Type B pancreatic cell (in vitro differentiated cells): ENCODE measurements at places on chromosomes 7 and 10.

DNA sequence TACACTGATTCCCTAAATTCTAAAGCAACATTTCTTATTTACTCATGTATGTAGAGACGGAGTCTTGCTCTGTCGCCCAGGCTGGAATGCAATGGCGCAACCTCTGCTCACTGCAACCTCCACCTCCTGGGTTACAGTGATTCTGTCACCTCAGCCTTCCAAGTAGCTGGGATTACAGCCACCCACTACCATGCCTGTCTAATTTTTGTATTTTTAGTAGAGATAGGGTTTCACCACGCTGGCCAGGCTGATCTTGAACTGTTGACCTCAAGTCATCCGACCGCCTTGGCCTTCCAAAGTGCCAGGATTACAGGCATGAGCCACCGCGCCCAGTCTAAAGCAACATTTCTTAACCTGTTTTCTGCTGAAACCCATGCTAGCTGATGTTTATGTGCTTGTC lies 227.6 kb upstream of the PLXDC2 start:
- no peak for DNase-seq

- no peak for DNase-seq
These were observed 869 bp upstream of the LOXL4 start for GRCh38 chr10:98268694-98269431.

DNA sequence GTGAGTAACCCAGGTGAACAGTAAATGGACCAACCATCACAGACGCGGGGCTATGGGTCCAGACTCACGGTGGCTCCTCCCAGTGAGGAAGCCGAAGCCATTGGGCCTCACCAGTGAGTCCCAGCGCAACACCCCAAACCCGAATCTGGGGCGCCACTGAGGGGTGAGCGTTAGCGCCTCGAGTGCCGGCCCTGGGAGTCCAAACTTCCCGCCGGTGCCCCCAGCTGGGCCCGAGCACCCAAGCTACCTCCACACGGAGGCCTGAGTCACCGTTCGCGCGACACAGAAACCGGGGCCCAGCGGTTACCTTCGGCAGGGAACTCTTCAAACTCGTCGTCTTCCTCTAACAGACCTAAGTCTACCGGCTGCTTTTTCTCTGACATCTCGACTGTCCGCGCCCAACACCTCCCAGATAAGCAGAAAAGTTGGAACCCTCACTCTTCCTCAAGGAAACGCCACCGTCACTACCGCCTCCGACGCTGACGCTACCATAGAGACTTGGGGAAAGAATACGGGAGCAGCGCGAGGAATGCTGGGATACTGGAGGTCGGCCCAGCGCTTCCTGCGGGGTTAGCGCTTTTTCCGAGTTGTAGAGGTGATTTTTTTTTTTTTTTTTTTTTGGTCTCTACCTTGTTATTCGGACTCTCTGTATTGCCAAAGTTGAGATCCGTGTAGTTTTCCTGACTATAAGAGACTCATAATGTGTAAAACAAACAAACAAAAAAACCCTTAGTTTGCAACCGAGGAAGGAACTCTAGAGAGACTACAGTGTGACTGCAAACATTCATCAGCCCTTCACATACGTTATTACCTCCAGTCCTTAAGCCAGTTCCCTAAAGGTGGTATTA lies at the start of gene SEM1:
SEM1 (minus strand) TSS at position 466 of the 848 bp plus-strand sequence; CDS start at position 383, 83 bp downstream.
- DNase-seq: peak; percentile 75

DNA sequence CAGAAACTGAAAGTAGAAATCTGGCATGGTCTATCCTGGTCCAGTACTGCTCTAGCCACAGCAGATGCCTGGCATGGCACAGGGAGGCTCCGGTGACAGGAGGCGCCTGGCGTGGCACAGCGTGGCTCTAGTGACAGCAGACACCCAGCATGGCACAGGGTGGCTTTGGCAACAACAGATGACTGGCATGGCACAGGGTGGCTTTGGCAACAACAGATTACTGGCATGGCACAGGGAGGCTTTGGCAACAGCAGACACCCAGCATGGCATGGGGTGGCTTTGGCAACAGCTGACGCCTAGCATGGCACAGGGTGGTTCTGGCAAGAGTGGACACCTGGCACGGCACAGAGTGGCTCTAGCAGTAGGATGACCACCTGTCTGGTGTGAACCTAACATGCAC lies 480.5 kb upstream of the FOXK1 start:
- DNase-seq: no peak

DNA sequence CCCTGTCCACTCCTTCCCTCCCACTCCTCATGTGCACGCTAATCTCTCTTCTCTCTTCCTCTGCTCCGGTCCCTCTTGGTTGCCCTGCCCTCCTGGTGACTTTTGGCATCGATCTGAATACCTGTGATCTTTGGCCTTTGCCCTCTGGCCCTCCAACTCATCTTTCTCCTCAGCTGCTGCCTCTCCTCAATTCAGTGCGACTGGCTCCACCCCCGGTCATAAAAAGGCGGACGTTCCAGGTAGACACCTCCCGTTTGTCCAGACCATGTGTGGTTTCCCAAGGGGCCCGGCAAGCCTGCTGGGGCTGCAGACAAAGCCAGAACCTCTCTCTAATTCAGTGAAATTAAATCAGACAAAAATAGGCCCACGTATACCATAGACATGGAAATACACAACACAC lies 96.8 kb downstream of the COL13A1 start:
- DNase-seq: no peak

- no peak for DNase-seq
These were observed 30.1 kb downstream of the NEUROD6 start for GRCh38 chr7:31310321-31310935.

DNA sequence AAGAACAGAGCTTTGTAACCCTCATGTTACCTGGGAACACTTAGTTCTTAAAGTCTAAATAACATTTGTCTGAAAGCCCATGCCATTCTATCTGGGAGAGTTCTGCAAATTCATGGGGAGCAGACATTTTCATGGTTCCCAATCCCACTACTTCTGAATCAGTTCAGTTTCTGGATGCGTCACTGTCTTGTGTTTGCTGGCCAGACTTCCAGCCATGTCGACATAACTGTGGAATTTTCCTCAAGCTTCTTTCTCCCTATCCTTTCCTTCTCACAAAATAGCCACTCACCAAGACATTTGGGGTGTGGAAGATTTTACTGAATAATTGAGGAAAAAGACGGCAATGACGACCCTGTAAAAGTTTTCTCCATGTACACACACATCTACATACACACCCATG lies 272.5 kb downstream of the NEBL start:
- no peak for DNase-seq

DNA sequence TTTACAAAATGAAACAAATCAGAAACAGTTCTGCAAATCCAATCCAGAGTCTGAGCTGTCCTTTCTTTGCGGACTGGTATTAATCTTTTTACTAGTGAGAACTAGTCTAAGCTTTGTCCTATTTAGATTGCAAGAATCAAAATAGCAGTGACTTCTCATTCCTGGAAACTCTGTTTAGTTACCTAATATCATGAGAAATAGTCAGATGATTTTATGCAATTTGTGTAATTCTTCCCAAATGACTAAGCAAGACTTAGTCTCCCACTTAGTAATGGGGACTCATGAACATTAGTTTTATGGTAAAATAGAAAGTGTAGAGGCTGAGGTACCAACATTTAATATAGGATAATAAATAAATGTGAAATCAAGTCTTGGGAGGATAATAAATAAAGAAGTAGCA lies 341.3 kb downstream of the DNAJB9 start:
- no peak for DNase-seq

- DNase-seq: no peak
These were observed 429.4 kb upstream of the AKR1E2 start for GRCh38 chr10:4396401-4397283.
